Kidney epithelial cell (primary cell): ENCODE measurements at places on chromosomes 6 and 20.

DNA sequence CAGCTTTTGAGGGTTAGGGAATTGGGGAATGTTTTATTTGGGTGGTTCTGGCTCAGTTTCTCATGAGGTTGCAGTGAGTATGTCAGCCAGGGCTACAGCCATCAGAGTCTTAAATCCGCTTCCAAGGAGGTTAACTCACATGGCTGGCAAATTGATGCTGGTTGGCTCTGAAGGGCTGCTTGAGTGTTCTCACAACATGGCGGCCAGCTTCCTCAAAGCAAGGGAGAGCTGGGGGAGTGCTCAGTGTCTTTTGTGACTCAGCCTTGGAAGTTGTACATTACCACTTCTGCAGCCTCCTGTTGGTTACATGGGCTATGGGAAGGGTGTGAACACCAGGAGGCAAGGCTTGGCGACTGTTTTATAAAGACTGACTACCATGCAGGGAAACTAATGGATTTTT is 17.8 kb upstream of the PPP1R3G start:
- DNase-seq: no peak

GRCh38 chr20:873875-874607 is 40.5 kb downstream of the FAM110A start:
- no peak for DNase-seq

DNA sequence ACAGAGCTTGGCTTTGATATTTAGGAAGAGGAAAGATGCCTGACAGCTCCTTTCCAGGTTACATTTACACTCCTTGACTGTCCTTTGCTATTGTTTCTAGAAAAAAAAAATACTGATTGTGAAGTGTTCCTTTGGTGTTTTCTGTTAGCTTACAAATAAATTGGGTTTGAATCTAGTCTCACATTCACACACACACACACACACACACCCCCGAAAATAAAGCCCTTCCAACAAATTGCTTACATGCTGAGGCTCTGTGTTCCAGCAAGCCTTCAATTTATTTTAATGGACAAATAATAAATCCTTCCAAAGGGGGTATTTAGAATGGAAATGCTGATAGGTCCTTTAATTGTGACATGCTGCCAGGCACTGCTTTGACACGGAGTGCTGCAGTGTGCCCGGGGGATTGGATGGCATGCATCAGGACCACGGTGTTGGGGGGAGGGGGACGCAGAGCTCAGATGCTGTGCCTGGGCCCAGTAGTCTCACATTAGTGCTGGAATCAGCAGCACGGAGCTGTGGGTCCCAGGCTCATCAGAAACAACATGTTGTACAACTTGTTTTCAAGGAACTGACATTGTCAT is 199.9 kb downstream of the CD83 start:
- DNase-seq: no peak

GRCh38 chr6:30903236-30903635 is 4.8 kb upstream of the GTF2H4 start:
- no peak for DNase-seq

GRCh38 chr6:83072726-83073125 is 5.3 kb downstream of the DOP1A start:
- no peak for DNase-seq

DNA sequence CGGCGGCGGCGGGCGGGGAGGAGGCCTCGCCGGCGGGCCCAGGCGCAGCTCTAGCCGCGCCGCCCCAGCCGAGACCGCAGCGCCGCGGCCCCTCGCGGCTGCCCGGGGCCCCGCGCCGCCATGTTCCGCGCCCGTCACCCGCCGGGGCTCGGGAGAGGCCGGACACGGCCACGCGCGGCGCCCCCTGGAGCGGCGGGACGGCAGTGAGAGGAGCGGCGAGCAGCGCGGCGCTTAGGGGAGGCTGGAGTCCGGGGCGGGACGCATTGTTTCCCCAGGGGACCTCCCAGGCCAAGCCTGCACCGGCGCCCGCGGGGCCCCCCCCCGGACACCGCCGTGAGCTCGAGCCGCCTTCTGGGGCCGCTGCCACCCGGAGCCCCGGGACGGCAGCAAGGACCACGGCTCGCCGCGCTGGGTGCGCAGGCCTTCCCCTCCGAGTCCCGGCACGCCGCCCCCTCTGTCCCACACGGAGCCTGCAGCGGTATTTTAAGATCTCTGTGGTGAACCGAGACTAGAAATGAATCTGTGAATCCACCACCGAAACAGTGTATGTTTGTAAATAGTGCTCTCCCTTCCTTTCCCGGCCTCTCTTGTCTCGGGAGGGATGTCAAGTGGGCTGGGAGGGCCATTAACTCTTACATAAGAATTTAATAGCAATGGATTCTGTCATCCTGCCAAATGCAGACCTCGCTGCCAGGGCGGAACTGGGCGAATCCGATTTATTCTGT is 424 bp upstream of the KIF13A start:
- no peak for DNase-seq

DNA sequence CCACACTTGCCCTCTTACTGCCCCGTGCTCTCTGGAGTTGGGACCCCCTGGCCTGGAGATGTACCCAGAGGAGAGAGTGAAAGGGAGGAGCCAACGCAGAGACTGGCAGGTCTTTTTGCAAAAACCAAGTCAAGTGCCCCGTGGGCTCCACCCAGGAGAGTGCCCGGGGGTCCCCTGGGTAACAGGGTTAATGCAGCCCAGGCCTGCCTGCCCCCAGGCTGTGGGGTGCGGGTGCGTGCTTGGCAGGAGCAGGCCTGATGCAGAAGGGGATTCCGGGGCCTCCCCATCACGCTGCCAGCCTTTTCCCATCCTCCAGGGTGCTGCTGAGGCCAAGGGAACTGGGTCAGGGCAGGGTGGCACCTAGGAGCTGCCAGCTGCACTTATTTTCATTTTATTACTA is 184.4 kb downstream of the ERMARD start:
- DNase-seq: no peak

GRCh38 chr20:62609279-62609720 is 33.0 kb upstream of the SLCO4A1 start:
- DNase-seq: no peak

GRCh38 chr6:170027647-170028043 is 263.2 kb downstream of the DLL1 start:
- no peak for DNase-seq

GRCh38 chr6:117547688-117548621 is 54.4 kb downstream of the GOPC start:
- no peak for DNase-seq

GRCh38 chr6:32819729-32820128 is 2.9 kb upstream of the HLA-DOB start:
- peak; percentile 93 for DNase-seq

- DNase-seq: no peak
These were observed 3.2 kb upstream of the SIRPA start for GRCh38 chr20:1892119-1892385.

DNA sequence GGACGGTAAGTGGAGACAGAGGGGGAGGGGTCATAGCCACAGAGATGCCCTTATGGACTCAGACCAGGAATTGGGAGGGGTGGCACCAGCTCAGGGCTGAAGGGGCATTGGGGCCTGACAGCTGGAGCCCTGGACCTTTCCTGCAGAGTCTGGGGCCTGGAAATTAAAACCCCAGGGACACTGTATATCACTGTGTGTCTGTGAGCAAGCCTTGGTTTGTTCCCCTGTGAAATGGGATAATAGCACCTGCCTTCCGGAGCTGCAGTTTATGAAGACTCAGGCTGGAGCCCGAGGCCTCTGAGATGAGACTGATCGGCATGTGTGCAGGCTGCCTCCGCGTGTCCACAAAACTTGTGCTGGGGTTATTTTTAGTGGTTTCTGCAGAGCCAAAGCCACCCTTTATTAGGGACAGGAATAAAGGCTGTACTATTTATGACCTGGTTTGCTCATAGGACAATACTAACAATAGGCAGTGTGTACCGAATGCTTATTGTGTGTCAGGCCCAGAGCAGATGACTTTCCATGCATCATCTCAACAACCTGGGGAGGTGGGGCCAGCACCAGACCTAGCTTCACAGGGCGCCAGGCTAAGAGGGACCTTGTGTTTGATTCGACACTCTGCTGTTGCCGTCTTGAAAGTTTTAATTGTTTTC is 22.6 kb downstream of the MYH7B start:
- no peak for DNase-seq

- no peak for DNase-seq
These were observed 461.9 kb downstream of the GJA1 start for GRCh38 chr6:121897337-121897760.

DNA sequence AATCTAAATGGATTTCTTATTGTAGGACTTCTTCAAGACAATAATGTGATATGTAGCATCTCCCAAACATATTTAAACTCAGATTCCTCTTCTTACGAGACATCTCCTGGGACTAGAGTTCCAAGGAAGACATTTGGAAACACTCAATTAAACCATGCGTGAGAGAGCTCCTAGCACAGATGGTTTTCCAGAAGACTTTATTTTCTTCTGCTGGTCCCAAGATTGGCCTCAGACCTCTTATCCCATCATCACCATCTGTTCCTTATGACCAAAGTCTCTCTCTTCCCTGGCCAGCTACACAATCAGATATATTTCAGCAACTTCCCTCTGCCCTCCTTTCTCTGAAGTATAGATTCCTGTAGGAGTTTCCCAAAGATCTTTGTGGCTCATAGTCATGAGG is 93.2 kb upstream of the JARID2 start:
- no peak for DNase-seq

DNA sequence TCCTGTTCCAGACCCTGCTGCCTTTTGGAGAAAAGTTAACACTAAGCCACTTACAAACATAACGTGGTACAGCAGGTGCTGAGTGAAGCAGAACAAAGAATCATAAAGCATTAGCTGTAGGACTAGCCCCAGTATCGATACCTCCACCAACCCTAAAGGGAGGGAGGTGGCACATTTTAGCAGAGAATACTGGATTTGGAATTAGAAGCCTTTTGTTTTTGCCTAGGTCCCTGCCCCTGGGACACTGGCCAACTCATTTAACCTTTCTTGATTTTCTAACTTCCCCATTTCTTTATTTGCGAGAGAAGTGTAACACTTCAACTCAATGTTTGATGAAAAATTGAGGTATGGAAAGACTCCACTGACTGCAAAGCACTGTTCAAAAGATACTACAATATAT is 93.5 kb downstream of the B3GAT2 start:
- DNase-seq: no peak

- no peak for DNase-seq
These were observed 152.1 kb downstream of the FNDC1 start for GRCh38 chr6:159321267-159321666.

- DNase-seq: no peak
These were observed 158.7 kb upstream of the SLC22A16 start for GRCh38 chr6:110635096-110635495.

DNA sequence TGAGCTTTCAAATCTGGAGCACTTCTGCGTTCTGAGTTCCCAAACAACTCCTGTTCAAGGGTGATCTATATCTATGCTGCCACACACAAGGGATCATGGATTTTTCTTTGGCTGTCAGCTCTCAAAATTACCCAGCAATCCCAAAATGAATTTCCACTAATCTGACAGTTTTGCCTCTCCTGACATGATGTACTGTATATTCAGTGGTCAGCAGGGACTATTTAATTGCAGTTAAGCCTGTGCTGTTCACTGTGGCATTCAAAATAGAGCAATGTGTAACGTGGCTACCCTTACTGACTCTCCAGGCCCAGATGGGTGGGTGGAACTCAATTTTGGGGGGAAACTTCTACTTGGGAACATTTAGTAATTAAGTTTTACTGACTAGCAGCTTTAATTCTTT is 283.8 kb upstream of the TSHZ2 start:
- no peak for DNase-seq

DNA sequence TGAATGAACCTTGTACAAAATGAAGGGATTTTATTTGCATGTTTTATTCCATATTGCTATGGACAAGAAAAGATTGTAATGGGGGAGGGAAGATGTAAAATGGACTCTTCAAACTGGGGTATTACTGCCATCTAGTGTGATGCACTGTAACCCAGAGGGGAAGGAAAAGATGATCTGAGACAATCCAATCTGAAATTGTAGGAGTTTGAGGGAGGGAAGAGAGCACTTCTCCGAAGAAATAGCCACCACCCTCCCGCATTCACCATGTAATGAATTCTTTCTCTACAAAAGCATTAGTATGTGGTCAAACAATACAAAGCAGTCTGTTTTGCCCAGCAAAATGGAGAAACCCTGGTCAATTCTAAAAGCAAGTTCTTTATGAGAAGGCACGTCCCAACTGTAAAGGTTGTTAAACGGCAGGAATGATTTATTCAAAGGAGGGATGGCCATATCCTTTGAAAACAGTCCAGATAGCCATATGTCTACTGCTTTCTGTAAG is 679.5 kb upstream of the NRSN1 start:
- peak; percentile 9 for DNase-seq

DNA sequence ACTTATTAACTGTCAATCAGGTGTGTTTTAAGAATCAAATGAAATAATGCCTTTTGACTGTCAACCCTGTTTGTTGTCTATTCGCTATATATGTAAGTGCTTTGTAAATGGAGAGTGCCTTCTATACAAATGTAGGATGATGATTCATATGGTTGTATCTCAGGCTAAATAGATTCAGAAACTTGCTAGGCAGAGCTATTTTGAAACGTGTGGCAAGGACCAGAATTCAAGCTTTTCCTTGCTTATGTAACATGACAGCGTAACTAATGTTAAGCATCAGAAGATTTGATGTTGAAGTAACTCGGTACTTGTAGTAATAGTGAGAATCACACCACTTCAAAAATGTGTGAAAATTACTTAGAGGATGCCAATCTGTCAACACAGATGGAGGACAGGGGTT is 3.4 kb downstream of the OGFRL1 start:
- no peak for DNase-seq

- no peak for DNase-seq
These were observed 3.4 kb downstream of the HSPA1B start for GRCh38 chr6:31830886-31831335.

DNA sequence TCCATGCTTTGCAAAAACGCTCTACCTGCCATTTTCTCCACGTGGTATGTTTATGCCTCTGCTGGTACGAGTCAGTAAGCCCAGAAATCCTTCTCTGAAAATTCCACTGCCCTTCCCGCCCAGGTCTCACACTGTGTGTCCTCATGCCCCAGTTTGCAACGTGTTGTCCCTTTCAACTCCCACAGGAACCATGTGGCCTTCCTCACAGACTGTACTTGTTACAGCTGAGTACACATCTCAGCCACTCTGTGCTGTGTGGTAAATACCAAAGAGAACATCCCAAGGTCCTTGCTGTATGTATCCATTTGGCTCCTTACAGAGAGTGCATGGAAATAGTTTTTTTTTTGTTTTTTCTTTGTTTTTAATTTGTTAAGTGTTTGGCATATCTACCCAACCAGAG is 56.9 kb downstream of the RTN4IP1 start:
- no peak for DNase-seq

DNA sequence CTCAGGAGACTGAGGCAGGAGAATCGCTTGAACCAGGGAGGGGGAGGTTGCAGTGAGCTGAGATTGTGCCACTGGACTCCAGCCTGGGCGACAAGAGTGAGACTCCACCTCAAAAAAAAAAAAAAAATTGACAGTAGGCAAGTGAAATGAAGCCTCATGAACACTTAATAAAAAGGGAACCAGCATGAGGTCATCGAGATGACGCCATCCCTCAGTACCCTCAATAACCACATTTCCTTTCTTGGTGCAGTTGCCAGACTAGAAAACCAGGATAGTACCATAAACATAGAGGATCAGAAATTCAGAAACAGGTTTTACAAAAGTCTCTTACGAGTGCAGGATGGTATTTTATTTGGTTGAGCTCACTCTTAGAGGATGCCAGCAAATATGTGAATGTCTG is 584.1 kb downstream of the MAFB start:
- no peak for DNase-seq

GRCh38 chr6:127851197-127851596 is 49.7 kb downstream of the THEMIS start:
- no peak for DNase-seq

- DNase-seq: no peak
These were observed 86.6 kb upstream of the TOX2 start for GRCh38 chr20:43827940-43828562.

- DNase-seq: no peak
These were observed 171.7 kb downstream of the OTOR start for GRCh38 chr20:16919841-16920240.

GRCh38 chr6:112227411-112227810 is 27.0 kb downstream of the LAMA4 start:
- DNase-seq: no peak
